ENCODE measurements at places on chromosomes 11 and 22.

DNA sequence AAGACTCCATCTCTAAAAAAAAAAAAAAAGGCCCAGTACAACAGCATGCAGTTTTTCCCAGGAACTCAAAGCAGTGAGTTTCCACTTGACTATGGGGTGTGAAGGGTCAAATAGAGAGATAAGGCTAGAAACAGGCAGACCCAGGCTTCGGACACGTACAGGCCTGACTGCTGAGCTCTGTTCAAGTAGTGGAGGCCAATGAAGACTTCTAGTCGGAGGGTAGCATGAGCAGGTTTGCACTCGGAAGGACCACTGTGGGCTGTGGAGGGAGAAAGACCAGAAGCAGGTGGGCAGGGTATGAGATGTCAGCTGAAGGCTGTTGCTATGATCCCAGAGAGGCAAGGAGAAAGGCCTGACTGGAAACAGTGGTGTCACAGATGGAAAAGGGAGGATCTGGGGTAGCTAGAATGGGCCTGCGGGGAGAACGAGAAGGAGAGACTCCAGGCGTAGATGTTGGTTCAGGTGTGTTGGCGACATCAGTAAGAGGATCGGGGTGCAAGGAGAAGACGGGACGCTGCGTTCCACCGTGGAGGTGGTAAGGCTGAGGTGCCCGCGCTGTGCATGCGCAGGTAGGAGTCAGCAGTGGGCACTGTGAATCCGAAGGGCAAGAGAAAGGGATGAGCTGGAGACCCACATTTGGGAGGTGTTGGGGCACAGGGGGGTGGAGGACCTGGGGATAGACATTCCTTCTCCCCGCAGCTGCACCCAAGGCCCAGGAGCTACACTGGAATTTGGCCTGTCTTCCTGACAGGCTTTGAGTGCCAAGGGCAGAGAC is 49.4 kb upstream of the RAB1B start:
- DNase-seq: no peak

GRCh38 chr11:22930816-22931594 is 70.7 kb upstream of the CCDC179 start:
- no peak for DNase-seq

DNA sequence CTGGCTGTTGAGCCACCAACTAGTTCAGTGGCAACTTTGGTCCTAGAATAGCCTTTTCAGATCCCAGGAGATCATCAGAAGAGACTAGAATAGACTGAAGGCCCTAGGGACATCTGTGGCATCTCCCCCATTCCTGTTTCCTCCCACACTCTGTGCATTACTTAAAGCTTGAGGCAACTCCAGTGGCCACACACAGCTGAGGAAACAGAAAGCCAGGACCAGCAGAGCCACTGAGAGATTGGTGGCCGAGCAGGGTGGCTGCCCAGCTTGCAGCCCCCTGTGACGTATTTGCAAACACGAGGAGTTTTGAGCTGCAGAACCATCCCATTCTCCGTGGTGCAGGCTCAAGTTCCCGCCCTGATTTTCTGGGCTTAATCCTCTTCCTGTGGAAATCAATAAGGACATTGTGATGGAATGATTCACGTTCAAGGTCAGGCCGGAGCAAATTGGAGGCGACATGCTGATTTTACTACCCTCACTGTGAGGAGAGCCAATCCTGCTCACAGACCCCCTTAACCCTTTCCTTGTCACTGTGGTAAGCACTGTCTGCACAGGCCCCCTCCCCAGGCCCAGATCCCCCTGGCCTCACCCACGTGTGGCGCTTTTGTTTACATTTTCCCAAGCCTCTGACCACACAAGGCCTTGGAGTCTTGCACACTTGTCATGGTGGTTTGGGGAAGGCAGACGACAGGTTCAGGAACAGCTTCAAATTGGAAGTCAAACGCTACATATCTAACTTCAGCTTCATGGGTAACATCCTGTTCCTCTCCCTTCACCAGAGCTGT is 69.1 kb upstream of the MYOD1 start:
- DNase-seq: no peak

- DNase-seq: no peak
These were observed 115.5 kb downstream of the TEAD1 start for GRCh38 chr11:12789596-12790215.

DNA sequence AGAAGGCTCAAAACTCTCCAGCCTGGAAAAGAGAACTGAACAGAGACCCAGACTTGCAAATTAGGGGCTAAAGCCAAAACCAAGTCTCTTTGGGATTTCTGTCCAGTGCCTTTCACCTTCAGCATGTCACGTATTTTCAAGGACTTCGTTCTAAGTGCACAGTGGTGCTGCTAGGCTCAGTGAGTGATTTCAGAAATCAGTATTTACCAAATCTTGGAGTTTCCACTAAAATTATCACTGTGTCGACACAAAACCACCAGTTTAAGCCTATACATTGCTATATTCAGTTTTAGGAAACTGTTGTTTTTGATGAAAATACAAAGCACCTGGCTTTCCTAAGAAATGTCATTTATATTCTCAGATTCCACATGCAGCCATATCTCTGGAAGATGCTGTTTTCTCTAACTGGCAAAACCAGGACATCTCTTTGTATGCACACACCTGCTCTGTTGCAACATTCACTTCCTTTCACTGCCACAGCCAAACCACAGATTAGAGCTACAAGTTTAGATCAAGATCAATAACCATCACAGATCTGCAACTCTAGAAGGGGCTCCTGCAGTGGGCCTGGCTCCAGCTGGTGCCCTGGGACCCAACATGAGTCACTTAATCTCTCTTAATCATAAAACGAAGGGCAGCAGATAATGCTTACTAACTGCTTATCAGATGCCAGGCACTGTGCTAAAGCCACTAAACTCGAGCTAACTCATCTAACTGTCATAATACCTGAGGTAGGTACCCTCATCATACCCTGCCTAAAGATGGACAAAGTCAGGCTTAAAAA is 22.3 kb downstream of the SMCO4 start:
- DNase-seq: no peak

DNA sequence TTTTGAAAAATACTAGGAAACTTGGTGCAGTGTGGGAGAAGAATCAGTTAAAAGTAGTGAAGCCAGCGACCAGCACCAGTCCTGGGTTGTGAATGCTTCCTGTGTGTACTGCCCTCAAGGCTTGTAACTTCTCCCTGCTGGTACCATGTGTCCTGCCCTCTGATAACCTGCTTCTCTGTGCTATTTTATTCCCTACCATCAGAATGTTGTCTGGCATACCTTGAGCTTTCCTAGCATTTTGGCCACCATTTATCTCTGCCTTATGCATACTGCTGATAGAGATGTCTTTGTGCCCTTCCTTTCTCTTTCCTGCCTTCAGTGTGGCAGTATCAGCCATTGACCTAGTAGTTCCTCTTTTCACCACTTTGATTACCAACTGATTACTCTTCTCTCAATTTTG is 2.0 kb downstream of the GTF2H1 start:
- no peak for DNase-seq

GRCh38 chr22:18973264-18974031 is 37.4 kb upstream of the PRODH start:
- no peak for DNase-seq

DNA sequence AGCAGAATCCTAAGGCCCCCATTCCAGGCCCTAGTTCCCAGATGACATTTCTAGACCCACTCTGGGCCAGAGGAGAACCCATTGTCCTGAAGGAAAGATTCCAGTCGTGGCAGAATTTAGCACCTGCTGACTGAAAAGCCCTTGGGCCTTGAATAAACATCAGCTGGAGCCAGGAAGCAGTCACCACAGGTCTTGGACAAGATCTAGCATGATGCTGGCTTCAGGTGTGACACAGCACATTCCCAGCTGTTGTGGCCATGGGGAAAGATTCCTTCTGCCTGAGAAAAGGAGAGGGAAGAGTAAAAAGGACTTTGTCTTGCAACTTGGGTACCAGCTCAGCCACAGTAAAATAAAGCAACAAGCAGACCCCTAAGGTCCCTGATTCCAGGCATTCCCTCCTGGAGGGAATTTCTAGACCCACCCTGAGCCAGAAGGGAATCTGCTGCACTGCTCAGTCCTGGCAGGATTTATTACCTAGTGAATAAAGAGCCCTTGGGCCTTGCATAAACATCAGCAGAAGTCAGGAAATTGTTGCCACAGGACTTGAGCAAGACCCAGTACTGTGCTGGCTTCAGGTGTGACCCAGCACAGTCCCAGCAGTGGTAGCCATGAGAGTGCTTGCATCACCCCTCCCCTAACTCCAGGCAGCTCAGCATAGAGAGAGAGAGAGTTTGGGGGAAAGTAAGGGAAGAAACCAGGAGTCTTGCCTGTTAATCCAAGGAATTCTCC is 42.5 kb upstream of the PAMR1 start:
- DNase-seq: no peak

- no peak for DNase-seq
These were observed 311.0 kb downstream of the SBF2 start for GRCh38 chr11:9982796-9983579.

DNA sequence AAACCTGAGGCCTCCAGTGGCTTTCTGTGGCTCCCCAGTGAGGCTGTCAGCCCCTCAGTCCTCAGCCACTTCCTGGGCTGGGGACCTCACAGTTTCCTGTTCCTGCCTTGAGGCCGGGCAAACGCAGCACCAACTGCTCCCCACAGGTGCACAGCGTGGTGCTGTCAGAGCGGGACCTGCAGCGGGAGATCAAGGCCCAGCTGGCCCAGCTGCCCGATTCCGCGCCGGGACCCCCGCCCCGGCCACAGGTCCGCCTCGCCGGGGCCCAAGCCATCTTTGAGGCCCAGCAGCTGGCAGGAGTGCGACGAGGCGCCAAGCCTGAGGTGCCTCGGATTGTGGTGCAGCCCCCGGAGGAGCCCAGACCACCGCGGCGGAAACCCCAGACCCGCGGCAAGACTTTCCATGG is 5.4 kb downstream of the TBC1D10C start:
- peak; percentile 70 for DNase-seq

DNA sequence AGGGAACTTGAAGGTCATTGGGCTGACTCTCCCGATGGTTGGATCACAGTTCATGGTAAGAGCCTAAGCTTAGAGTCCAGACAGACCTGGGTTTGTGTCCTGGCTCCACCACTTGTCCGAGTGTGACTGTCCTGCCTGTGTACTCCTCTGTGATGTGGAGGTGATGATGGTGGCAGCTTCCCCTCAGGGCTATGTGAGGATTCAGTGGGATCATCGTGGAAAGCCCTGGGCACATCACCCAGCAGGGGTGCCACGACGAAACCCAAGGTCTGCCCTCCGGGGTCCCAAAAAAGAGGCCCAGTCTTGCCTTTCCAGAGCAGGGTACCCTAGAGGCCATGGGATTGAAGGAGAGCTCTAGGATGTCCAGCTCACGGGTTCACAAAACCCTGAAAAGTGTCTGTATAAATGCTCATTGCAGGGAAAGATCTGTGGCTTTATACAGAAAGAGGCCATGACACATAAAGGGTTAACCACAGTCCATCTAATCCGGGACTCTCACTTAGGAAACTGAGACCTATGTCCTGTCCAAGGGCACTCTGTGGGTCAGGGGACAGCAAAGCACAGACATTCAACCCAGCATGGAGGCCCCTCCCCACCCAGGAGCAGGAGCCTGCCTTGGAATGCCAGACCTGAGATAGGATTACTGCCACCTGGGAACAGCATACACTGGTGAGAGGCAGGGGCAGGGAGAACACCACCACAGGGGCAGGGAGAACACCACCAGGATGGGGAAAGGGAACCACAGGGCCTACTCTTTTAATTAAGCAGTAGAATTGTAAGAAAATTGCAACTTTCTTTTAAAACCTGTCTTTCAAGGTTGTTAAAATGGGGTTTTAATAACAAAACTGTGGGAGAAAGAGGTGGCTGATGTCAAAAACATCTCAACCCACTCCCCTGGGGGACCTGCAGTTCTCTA is 51.3 kb downstream of the IGLL5 start:
- DNase-seq: no peak

DNA sequence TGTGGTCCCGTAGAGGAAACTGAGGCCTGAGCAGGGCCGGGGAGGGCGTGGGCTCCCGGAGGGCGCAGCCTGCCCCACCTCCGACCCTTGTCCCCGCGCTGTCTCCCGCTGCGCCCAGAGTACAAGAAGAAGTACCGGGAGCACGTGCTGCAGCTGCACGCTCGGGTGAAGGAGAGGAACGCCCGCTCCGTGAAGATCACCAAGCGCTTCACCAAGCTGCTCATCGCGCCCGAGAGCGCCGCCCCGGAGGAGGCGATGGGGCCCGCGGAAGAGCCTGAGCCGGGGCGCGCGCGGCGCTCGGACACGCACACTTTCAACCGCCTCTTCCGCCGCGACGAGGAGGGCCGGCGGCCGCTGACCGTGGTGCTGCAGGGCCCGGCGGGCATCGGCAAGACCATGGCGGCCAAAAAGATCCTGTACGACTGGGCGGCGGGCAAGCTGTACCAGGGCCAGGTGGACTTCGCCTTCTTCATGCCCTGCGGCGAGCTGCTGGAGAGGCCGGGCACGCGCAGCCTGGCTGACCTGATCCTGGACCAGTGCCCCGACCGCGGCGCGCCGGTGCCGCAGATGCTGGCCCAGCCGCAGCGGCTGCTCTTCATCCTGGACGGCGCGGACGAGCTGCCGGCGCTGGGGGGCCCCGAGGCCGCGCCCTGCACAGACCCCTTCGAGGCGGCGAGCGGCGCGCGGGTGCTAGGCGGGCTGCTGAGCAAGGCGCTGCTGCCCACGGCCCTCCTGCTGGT is 1.9 kb downstream of the NLRP6 start:
- no peak for DNase-seq

- no peak for DNase-seq
These were observed 3.1 kb upstream of the PANX1 start for GRCh38 chr11:94125407-94126115.

DNA sequence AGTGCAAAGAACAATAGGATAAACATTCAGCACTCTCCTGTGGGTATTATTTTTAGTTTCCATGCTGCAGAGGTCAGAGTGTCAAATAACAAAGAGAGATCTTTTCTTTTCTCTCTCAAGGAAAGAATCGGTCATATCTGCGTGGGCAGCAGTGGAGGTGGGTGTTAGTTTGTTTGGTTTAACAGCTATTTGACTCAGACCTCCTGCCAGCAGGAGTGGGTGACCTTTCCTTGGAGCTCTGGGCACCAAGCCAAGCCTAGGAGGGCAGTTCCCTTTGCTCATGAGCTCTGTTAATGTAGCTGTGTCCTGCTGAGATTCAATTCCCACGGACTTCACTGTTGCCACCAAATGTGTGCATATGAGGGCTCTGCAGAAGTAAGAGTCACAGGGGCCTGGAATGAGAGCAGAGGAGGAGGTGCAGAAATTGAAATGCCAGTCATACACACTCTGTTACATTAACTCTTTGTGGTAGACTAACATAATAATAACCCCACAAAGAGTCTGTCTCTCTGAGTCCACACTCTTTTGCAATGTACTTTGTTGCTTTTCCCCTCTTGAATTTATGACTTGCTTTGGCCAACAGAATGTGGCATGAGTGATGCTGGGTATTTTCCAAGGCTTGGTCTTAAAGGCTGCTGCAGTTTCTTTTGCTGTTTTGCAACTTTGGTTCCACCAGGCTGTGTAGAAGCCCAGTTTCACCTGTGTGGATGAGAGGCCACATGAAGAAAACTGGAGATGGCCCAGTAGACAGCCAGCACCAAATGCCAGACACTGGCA is 76.0 kb upstream of the GRK3 start:
- DNase-seq: no peak
